ENCODE measurements at places on chromosomes 1 and 21.

DNA sequence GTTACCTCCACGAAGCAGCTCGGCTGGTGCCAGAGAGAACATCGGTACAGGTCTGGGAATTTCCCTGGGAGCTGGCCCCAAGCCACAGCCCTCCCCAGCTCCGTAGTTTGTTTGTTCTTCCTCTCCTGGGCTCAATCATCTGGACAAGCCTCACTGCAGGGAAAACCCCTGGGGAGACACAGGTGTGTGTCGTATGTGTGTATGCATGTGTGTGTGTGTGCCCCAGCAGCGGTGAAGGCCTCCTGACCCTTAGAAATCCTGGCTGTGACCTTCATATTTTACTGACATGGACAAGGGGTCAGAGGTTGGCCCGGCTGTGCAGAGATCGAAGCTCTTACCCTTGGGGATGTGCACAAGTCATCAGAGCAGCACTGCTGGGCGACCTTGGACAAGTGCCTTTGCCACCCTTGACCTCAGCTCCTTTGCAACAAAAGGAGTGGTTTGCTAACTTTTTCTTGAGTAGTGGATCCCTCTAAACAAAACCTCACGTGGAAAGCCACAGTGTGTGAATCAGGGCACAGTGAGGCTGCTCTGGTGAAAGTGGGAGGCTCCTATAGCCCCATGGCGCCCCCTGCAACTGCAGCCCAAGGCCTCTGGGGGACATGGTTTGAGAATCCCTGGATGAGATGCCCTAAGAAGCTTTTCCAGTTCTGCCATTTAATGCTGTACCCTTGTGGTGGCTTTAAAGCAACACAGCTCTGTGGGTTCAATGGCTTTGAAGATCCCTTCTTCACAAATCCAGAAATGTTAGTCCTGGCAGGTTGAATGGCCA is 12.3 kb upstream of the IL22RA1 start:
- no peak for DNase-seq

DNA sequence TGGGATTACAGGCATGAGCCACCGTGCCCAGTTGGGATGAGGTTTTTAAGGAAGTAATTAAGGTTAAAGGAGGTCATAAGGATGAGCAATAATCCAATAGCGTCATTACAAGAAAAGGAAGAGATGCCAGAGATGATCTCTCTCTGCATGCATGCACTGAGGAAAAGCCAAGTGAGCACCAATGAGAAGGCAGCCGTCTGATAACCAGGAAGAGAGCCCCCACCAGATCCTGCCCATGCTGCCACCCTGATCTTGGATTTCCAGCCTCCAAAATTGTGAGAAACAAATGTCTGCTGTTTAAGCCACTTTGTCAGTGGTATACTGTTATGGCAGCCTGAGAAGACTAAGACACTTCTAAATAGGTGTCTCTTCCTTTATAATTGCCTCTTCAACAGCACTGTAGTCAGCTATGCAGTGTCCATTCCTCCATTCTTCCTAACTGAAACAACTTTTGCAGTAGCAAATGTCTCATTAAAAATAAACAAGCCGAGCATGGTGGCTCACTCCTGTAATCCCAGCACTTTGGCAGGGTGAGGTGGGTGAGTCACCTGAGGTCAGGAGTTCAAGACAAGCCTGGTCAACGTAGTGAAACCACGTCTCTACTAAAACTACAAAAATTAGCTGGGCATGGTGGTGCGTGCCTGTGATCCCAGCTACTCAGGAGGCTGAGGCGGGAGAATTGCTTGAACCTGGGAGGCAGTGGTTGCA is 216.2 kb upstream of the RUNX1 start:
- DNase-seq: no peak

GRCh38 chr1:22143065-22144033 is at the start of gene WNT4:
TSS of gene WNT4 (minus strand) at chr1:22143097. CDS start at chr1:22142922, 175 bp downstream.
- no peak for DNase-seq

DNA sequence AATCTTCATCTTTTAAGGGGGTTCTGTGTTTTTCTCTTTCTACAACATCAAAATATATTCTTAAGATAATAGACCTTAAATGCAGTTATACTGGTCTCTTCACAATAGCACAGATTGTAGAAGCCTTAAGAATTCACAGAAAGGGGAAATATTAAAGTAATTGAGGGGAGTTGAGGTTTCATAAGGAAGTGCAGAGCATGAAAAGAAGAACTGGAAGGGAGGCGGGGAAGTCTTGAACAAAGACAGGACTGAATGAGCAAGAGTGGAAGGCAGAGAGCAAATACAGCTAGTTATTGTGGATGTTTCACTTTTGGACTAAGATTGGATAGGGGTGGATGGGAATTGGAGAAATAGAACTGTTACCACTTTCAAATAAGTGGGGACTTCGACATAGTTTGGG is 67.7 kb downstream of the PTGER3 start:
- no peak for DNase-seq

DNA sequence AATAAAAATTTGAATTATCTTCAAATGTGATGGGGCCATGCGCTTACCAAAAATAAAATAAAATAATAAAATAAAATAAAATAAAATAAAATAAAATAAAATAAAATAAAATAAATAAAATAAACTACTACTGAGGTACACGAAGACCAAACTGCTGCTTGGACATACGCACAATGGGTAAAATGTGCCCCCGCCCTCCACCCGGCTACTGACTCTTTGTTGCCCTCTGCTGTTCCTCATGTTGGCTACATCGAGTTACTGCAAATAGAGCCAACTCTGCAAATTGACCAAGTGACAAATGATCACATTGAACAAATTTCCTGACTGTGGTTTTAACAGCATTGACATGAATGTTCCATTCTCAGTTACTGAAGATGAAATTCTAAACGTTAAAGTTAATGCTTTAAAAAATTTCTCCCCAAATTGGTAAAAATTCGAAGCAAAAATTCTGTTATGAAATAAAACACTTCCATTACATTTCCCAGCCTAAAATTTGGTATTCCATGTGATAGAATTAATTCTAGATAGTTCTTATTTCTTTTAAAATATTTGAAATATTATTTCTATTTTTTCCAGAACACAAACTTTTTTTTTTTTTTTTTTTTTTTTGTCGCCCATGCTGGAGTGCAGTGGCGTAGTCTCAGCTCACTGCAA is 18.8 kb upstream of the MAP1LC3C start:
- peak; percentile 15 for DNase-seq

DNA sequence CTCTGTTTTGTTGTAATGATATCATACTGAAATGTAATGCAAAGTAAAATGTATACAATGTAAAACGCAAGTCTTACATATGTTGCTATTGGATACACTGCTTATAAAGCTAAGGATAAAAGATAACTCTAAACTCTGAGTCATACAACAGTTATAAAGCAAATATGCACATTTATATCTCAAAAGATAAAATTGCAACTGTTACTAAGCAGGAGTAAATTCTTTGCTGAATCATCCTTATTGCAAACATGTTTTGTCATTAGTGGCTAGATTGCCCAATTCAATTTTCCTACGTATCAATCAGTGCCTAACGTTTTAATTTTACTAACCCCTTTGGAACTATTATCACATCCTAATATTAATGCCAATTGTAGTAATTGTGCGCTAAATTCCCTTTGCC is 762.9 kb downstream of the LTN1 start:
- DNase-seq: no peak

DNA sequence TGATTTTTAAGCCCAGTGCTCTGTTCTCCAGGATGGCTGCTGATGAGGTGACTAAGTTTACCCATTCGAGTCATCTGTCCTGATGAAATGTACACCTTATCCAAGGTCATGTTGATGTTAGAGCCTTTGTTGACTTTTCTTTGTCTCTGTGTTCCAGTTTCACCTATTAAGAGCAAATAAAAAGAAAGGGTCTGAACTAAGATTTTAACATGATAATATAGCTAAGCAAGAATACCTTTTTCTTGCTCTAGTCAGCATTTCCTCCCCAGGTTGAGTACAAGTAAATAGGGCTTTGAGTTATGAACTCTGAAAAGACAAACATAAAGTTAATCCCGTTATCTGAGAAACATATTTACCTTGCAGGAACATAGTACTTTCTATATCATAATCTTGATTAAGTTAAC is 52.1 kb upstream of the GPR88 start:
- DNase-seq: no peak

- DNase-seq: no peak
Measured at GRCh38 chr1:228810878-228811711, 75.8 kb downstream of the RHOU start.

DNA sequence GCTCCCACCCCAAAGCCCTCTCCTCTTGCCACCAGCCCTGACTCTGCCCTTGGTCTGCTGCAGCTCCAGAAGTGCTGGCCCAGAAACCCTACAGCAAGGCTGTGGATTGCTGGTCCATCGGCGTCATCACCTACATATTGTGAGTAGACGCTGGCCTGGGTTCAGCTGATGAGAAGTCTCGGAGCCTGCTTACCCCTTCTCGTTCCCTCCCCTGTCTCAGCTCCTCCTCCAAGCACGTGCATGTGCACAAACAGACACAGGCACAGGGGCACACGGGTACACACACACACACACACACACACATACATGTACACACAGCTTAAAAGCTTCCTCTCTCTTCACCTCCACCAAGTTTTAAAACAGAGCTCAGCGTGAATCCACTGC is 24.3 kb downstream of the CAMK1G start:
- DNase-seq: no peak

- no peak for DNase-seq
Measured at GRCh38 chr1:9181990-9182783, 52.4 kb upstream of the H6PD start.

DNA sequence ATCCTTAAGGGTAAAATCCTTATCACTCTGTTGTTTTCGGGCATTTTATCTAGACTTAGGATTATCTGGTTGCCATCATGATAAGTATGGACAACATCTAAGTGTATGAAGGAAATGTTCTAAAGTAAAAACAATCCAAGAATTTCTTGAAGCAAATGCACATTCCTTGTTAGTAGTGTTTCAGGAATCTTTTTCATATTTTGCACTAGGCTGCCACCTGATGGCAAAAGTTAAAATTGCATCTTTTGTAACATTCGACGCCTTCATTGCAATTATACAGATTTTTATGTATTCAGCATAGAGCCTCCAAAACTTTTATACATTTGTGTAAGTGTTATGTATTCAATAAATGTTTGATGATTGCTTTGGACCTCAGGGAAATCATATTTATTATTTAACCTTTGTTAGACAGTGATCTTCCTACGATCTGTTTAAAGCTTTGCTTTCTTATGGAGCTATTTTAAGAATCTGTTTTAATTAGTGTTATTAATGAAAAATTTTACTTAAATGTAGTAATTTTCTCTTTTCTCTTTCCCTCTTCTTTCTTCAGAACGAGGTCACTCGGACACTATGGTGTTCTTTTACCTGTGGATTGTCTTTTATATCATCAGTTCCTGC is 49.4 kb upstream of the KIAA1614 start:
- no peak for DNase-seq

- DNase-seq: no peak
Measured at GRCh38 chr1:199173356-199173755, 534.5 kb downstream of the PTPRC start.

- no peak for DNase-seq
Measured at GRCh38 chr1:117268535-117269455, 58.1 kb upstream of the VTCN1 start.

DNA sequence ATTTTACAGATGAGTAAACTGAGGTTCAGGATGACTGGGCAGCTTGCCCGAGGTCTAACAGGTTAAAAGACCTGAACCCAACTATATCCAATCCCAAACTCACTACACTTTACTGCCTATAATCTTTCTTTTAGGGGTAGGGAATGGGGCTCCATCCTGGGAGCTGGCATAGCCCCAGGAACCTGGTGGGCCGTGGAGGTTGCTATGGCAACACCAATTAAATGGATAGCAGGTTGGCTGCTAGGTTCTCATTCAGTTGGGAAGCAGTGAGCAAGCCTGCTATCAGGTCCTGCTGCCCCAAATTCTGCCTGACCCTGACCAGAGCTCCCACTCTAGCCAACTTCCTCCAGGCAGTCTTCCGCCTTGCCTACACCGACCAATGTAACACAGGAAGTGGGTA is 40.9 kb downstream of the LRP8 start:
- no peak for DNase-seq

DNA sequence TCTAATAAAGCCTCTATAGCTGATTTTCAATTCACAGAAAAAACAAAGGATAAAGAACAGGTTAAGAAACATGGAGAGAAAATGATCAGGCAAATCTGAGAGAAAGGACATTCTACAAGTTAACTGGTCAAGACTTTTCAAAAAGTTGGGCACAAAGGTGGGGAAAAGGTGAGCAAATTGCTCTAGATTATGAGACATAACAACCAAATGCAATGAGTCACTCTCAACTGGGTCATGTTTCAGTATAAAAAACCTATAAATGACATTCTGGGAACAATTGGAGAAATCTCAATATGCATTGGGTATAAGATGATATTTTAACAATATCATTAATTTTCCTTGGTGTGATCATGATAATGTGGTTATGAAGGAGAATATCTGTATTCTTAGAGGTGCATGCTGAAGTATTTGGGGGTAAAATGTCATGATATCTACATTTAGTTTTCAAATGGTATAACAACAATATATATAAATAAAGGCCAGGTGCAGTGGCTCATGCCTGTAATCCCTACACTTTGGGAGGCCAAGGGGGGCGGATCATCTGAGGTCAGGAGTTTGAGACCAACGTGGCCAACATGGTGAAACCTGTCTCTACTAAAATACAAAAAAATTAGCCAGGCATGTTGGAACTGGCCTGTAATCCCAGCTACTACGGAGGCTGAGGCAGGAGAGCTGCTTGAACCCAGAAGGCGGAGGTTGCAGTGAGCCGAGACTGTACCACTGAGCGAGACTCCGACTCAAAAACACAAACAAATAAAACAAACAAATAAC is 27.0 kb downstream of the ANKRD13C start:
- DNase-seq: no peak

DNA sequence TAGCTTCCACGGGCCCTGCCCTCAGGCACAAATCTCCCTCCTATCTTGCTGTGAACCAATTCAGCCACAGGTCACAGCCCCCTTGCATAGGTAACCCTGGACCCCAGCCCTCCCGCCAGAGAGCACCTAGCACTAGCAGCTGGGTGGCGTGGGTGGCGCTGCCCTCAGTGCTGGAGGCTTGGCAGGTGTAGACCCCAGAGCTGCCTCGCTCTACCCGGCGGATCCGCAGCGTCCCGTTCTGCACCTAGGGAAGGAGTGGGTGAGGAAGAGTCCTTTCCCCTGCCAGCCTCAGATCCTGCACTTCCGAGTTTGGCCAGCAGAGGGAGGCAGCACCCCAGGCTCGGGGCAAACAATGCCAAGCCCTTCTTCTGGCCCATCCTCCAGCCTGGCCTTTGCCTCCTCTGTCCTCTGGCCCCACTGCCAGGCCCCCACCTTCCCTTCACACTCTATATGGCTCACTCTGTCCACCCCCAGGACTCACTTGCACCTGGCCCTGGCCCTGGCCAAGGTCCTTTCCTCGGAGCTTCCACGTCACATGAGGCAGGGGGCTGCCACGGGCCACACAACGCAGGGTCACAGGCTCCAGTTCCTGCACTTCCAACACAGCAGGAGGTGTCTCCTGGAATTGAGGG is 9.0 kb downstream of the IGSF9 start:
- DNase-seq: peak; percentile 66

DNA sequence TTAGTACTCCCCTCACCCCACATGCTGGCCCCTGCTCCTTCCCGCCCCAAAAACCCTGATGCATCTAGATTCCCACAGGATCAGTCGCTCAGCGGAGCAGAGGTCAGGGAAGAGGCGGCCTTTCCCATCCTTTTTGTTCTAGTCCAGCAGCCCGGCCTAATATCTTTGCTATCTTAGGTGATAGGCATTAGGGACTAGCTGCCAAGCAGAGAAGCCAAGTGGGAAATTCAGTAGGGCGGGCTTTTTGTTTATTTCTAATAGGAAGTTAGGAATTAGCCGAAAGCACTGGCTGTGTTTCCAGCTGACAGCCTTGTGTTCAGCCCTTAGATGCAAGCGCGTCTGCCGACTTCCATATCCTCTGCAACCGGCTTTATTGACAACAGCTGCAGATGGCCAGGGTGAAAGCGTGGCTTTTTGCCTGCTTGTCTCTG is 59.0 kb upstream of the BCAR3 start:
- DNase-seq: no peak

- DNase-seq: no peak
Measured at GRCh38 chr1:162562470-162562828, 927 bp downstream of the UAP1 start.
